ENCODE measurements at places on chromosomes 6 and 20.

GRCh38 chr6:41984623-41985022 lies 43.0 kb upstream of the CCND3 start:
- no peak for DNase-seq

DNA sequence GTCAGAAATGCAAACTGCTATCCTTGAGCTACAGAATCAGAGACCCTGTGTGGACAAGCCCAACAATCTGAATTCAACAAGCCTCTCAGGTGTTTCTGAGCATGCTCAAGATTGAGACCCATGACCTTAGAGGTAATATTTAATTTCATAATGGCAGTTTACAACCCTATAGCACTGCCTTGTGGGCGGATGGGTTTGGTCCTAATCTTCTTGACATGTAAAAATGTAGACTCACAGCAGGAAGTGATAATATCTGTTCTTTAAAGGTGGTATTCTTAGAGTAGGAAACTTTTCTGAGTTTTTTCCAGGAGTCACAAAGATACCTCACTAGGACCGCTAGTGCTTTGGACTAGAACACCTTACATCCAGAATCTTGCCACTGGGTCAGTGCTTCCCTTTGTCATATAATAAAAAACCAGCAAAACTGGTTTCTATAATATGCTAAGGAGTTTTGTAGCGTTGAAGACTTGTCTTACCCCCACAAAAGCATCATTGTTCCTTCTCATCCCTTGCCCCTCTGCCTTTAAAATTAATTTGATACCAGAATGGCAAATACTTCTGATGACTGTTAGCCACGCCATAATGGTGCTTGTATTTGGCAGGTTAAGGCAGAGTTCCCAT lies 52.6 kb downstream of the E2F3 start:
- DNase-seq = no peak

GRCh38 chr6:105382496-105382895 lies 20.4 kb downstream of the PREP start:
- DNase-seq = no peak

DNA sequence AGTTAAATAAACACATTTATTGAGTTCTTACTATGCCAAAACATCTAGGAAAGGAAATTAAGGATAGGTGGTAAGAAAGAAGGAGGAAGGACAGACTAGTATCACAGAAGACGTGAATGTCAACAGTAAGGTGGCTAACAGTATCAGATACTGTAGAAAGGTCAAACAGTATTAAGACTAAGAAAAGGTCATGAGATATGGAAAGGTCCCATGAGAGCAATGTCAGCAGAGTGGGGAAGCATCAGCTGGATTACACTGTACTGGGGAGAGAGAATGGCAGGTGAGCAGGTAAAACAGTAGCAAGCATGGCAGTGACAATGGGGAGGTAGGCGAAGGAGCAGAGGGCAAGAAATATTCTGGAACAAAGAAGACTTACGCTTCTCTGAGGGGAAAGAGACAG lies 18.0 kb downstream of the GLO1 start:
- DNase-seq = no peak

DNA sequence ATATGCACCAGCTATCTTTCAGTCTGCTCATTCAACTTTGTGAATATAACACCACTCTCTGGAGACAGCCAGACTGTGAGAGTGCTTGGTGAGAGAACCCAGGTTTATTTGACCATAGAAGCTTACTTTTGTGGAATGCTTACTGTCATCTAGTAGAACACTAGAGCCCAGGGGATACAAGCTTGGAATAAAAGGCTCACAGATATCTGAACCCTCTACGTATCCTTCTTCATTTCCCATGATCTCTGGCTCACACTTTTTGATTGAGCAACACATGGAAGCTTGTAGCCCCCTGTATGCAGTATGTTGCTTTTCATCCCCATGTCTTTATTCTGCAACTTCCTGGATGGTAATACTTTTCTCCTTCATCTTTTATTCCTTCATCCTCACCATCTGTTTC lies 835.3 kb upstream of the CITED2 start:
- DNase-seq = no peak

DNA sequence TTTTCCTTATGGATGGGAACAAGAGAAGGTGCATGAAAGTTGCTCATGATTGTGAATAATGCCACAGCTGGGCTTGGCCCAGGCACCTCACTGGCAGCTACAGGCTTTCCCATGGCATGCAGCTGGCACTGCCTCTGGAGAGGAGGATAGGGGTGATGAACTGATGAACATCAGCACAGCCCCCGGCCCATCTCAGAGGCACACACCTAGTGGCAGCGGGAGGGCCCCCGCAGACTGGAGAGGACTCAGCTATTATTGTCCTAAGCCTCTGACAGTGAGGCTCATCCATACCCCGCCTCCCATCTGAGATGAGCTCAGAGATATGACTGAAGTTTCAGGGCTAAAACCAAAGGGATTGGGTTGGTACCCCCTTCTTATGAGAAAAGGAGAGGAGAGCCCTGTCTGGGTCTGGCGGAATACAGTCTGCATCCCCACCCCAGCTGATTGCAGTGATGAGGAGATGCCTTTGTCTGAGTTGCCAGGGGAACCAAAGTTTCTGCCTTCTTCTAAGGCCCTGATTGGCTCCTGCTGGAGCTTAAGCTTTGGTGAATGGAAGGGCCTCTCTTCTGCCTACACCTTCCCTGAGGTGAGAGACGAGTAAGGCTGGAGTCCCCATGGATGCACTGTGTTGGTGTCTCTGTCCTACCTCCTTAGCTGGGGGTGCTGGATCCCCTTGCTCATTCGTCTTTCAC lies 27.6 kb upstream of the EPB41L1 start:
- no peak for DNase-seq

- DNase-seq = no peak
These were observed 16.1 kb upstream of the SCGN start for GRCh38 chr6:25635886-25636317.

DNA sequence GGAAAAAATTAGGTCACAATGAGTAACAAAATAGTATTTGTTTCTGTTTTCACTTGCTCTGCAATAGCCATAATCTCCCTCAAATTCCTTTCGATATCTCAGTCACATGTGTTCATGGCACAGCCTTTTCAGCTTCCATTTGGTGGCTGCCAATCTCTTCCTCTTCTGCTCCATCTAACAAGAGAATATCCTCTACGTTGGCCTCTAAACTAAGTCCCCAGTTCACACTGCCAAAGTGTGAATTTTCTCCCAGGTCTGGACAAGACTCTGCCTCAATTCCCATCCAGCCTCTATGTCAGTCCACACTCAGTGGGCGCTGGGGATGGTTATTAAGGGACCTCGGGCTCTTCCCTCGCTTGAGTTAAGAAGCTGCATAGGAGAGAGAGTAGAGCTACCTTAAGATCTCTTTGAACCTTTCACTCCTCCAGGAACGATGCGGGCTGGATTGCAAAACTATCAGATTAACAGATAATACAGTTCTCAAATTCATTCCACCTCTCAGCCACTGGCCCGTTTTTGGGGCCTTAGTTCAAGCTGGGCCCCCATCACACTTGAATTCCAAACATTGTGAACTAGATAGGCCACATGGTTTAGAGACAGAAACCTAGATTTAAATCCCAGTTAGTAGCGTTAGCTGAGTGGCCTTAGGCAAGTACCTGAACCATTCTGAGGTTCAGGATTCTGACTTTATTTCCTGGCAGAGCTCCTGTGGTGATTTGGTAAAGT lies 250.2 kb upstream of the QKI start:
- no peak for DNase-seq

- no peak for DNase-seq
These were observed 79.6 kb downstream of the CEP57L1 start for GRCh38 chr6:109174916-109175315.

DNA sequence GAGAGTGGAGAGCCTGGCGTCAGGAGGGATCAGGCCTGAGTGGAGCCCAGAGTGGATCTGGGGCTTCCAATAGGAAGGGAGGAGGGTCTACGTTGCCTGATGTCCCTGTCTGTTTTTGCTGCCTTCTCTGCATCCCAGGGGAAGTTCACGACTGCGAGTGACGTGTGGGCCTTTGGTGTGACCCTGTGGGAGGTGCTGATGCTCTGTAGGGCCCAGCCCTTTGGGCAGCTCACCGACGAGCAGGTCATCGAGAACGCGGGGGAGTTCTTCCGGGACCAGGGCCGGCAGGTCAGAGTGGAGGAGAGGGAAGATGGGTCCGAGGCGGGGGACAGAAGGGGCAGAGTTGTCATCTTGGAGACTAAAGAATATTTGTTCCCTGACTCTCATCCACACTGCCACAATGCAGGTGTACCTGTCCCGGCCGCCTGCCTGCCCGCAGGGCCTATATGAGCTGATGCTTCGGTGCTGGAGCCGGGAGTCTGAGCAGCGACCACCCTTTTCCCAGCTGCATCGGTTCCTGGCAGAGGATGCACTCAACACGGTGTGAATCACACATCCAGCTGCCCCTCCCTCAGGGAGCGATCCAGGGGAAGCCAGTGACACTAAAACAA lies 9.2 kb upstream of the GTF2H4 start:
- DNase-seq = no peak

GRCh38 chr6:130557481-130558112 lies 191.8 kb downstream of the TMEM200A start:
- DNase-seq = no peak

DNA sequence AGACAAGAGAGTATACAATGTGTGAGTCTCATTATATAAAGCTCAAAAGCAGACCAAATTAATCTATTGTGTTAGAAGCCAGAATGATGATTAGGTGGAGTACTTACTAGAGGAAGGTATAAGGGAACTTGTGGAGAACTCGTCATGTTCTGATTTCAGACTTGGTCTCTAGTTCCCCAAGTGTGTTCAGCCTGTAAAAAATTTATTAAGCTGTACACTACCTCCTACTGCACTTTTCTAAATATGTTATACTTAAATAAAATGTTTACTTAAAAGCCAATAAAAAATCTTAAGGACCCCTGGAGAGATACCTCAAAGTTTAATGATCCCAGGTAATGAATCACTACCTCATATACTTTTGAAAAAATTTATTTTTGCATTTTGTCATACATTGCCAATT lies 130.4 kb upstream of the PLCB4 start:
- no peak for DNase-seq

- no peak for DNase-seq
These were observed 227.6 kb downstream of the BMP7 start for GRCh38 chr20:57038608-57039440.

DNA sequence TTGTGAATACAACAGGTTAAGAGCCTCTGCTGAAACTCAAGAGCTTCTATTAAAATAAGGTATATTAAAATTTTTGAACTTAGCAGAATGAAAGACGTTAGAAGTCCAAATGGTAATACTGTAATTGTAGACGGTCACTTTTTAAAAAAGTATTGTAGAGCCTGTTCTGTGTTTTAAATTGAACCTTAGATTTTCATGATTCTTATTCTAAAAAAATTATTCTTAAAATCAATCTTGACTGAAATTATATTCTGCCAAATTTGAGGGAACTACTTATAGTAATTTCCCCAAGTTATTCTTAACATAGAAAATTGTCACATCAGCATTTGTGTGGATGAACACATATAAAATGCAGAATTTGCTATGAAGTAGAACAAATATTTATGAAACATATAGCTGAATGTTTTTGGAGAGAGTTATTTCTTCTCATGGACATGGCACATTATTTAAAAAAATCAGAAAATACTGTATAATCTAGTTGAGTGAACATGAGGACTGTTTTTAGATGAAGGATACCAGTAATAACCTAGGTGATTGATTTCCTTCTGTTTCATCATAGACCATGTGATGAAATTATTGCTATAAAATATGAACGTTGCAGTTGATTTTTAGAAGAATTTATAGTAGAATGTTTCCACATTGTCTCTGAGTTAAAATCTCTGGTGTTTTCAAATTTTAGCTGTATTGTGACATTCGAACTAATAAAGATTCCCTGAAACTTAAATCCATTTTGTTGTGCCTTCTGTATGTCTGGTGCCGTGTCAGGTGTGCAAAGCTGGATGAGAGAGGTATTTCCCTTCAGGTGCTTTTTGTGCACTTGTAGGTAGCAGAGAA lies 2.8 kb downstream of the TBPL1 start:
- no peak for DNase-seq

DNA sequence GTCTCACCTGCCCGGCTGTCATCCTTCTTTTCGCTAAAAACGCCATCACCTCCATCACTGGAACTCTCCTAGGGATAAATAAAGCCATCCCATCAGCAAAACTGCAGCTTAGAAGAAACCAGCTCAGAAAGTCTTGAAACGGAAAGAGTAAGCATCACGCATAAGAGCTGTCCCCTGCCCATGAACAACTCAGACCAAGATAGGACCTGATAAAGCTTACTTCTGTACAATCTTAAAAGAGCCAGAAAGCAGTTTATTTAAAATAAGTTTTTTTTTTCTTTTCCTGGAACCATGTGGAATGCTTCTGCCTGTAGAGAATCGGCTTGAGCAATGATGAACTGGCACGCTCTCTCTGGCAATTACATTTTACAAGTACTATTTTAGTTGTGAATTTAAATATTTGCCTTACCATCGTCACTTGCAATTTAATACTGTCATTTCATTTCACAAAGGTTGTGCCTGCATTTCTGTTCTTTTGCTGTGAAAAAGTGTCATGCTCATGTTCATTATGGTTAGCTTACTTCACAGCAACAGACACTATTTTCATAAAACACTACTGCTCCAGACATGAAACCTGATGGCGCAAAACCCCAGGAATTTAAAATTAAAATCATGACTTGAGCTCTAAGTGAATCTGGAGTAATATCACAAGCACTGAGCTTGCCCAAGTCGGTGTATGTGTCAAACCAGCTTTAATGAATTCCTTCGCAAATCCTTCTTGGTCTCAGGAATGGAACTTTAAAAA lies 59.6 kb upstream of the EMILIN3 start:
- no peak for DNase-seq

GRCh38 chr6:169115632-169116031 lies 138.0 kb downstream of the THBS2 start:
- DNase-seq = no peak

GRCh38 chr20:23251779-23252178 lies 98.8 kb upstream of the NXT1 start:
- DNase-seq = no peak

GRCh38 chr6:157323966-157324300 lies 614 bp upstream of the TMEM242 start:
- DNase-seq = peak; percentile 53

DNA sequence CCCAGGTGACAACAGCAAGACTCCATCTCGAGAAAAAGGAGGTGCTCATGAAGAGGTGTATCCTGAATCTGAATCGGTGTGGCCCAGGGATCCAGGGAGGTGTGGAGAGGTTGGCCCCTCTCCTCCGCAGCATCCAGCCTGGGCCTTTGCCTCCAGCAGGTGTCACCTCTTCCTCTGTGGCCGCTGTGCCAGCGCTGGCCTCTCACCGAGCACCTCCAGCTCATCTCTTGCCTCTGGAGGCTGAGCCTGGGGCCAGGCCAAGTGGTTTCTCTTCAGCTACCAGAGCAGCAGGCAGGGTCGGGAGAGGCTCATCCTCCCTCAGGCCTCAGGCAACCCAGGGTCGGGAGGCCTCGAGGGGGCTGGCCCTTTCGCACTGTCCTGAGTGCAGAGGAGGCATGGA lies 1.2 kb upstream of the COL20A1 start:
- no peak for DNase-seq

GRCh38 chr6:161116554-161116953 lies 125.0 kb downstream of the MAP3K4 start:
- DNase-seq = no peak
